ENCODE measurements at places on chromosomes 1 and 21. TPM values are rescaled to one million over a fixed set of nuclear protein-coding genes. Genes with fewer than 3 reads are reported as not detected.
A peak's percentile ranks its signal among the peaks of the same experiment; 100 is the strongest.

OR2L3 gene
- not detected for total RNA-seq

PROK1 gene
- total RNA-seq = not detected

RGSL1 gene
- not detected for total RNA-seq

G0S2 gene
- total RNA-seq = 0.37 TPM

RASAL2 gene
- total RNA-seq = 20.9 TPM

RGS1 gene
- total RNA-seq = not detected

HSPB7 gene
- not detected for total RNA-seq

RNF186 gene
- not detected for total RNA-seq

TRIM67 gene
- 1.6 TPM for total RNA-seq

DNA sequence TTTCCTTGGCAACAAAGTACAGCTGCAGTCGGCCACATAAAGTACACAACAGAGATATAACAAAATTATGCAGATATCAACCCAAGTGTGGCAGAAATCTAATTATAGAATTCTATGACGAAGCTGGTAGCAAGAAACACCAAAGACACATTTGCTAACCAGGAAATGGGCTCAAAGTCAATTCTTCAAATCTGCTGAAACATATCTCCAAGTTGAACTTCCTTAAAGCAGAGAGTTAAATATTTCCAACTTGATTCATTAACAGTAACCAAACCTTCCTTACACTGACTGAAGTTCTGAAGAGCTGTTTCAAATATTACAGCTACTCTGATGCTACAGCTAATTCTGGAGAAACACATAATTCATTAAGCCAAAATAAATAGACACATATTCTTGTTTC lies 67.6 kb upstream of the SDC3 start:
- no peak for DNase-seq

- DNase-seq = no peak
Observed at GRCh38 chr21:28972398-28972797, 20.3 kb downstream of the LTN1 start.

- no peak for DNase-seq
Observed at GRCh38 chr1:49854741-49855140, 169.0 kb downstream of the AGBL4 start.

GRCh38 chr1:19465123-19465522 lies 20.2 kb downstream of the CAPZB start:
- DNase-seq = no peak

DNA sequence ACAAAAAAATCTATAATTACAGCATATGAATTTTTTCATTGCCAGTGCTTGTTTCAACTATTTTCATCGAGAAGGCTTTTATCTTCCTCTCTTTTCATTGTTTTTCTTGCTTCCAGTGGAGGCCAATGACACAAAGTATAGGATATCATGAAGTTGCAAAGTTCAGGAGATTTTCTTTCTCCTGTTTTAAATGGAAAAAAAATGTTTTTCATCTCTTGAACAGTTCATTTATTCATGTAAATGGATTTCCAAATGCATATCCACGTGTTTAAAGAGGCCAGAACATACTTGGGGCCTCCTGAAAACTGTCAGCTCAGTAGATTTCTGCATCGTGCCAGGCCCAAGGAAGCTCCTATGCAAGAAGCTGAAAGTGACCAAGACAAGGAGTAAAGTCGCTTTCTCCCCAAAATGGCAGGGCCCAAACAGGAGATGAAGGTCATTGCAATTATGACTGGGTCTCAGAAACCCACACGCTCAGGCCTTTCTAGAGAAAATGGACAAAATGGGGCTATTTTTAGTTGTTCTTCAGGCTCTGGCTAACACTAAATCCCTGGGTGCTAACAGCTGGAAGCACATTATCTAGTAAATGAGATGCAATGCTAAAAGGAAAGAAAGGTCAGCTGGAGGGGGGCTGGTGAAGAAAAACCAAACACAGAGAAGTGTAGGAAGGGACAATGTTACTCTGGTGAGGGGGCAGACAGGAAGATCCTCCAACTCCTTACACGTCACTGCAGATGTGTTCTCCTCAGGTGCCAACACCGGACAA lies 136.9 kb upstream of the C8B start:
- no peak for DNase-seq

GRCh38 chr1:58109646-58110200 lies 436.8 kb downstream of the OMA1 start:
- DNase-seq = no peak

DNA sequence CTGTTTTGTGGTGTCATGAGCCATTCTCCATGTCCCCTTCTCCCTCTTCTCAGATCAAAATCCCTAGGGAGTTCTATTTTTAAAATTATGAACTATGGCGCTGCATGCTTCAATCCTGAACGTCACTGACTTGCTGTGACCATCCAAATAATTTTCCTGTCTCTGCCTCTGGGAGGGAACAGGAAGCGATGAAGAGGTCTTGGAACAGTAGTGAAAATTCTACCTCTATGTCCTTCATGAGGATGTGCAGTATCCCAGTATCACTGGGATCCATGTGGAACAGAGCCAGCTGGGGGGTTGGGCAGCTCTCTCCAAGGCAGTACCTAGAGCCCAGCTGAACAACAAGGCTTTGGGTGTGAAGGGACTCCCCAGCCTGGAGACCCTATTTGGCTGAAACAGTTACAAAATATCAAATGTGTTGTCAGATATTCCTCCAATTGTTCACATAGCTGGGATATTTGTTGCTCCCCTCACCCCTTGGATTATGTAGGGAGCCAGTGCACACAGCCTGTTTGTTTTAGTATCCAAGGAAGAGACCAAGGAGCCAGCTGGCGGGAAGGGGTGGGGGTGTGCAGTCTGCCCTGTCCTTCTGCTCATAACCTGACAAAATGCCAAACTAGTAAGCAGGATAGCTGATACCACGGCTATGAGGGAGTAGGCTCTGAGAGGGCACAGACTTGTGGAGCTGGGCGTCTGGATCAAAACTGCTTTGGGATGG lies 7.6 kb downstream of the DCLRE1B start:
- DNase-seq = no peak

GRCh38 chr1:240441669-240442068 lies 170.3 kb downstream of the GREM2 start:
- no peak for DNase-seq

GRCh38 chr1:154840269-154841176 lies 29.6 kb downstream of the KCNN3 start:
- DNase-seq = no peak

DNA sequence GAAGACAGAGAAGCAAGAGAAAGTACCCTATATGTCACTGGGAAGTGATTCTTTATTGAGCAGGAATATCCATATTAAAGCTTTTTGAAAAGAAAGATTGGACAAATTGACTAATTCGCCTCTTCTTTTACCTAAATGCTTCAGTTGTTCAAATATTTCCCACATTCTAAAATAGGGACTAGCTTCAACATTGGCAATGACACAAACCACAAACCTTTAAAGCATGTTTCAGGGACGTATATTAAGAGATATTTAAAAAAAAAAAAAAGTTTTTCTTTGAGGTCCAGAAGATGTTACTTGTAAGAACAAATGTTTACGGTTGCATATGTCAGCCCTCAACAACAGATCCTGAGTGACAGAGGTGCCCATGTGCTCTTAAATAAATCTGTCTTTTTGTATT lies 235.0 kb upstream of the NFIA start:
- no peak for DNase-seq

DNA sequence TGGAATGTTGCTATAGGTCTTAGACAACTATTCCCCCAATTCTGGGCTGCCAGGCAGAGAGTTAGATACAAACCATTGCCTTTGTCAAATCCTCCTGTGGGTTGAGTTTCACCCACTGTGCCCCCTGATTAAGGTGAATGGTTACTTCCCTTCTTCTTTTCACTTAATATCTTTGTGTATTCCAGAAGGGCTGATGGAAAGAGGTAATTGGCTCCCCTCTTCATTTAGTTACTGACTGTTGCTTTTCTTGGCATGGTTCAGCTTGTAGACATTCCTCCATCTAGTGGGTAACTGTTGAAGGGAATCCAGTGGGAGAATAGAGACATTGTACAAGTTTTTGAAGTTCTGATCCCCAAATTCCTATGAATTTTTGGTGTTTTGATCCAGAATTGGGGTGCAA lies 43.8 kb upstream of the MACF1 start:
- no peak for DNase-seq

- no peak for DNase-seq
Observed at GRCh38 chr1:41521766-41522165, 37.3 kb upstream of the EDN2 start.

- no peak for DNase-seq
Observed at GRCh38 chr1:57040811-57041210, 75.0 kb upstream of the C8B start.

DNA sequence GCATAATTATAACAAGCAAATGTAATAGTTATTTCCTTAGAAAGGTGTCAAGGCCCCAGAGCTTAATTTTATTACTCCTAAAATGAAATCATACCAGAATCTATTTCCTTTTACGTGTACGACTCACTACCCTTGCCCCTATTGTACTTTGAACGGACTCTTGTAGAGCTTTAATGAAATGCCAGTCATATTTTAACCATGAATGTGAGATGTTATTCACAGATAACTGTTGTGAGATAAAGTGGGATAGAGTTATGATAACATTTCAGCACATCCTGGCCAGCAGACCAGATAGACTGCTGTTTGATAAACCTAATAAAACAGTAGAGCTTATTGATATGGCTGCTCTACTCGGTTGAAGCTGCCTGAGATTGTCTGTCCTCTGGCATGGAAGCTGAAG lies 500.8 kb upstream of the PBX1 start:
- no peak for DNase-seq

GRCh38 chr1:156625436-156626078 lies 6.3 kb downstream of the HAPLN2 start:
- peak; percentile 67 for DNase-seq

- DNase-seq = peak; percentile 90
Observed at GRCh38 chr1:25338188-25338981, at the start of gene TMEM50A. Gene TMEM50A, plus strand, starts transcription at chr1:25338334. Its CDS starts 2,153 bp downstream, at chr1:25340487.

- no peak for DNase-seq
Observed at GRCh38 chr1:226882187-226882586, 11.8 kb downstream of the PSEN2 start.

DNA sequence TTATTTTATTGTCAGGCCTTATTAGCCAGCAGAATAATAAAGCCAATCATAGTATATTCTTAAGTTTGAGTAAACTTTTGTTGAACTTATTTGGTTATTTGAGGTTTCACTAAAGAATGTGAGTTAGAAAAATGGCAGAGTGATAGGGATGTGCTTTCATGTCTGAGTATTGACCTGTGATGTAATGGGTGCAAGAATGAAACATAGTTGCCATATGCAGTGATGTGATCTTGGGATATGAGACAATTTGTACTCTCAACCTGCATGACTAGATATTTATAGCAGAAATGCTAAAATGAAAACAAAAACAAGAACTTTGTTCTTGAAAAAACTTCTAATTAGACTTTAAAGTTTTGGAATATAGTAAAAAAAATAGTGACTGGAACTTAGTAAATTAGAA lies 97.9 kb downstream of the DISP1 start:
- DNase-seq = no peak

GRCh38 chr1:240455228-240455821 lies 156.6 kb downstream of the GREM2 start:
- no peak for DNase-seq

GRCh38 chr1:151763990-151764389 lies 694 bp upstream of the MRPL9 start:
- DNase-seq = no peak

GRCh38 chr21:44421901-44422840 lies 33.1 kb upstream of the LRRC3 start:
- no peak for DNase-seq

GRCh38 chr1:8121261-8122159 lies 95.4 kb upstream of the ERRFI1 start:
- no peak for DNase-seq

DNA sequence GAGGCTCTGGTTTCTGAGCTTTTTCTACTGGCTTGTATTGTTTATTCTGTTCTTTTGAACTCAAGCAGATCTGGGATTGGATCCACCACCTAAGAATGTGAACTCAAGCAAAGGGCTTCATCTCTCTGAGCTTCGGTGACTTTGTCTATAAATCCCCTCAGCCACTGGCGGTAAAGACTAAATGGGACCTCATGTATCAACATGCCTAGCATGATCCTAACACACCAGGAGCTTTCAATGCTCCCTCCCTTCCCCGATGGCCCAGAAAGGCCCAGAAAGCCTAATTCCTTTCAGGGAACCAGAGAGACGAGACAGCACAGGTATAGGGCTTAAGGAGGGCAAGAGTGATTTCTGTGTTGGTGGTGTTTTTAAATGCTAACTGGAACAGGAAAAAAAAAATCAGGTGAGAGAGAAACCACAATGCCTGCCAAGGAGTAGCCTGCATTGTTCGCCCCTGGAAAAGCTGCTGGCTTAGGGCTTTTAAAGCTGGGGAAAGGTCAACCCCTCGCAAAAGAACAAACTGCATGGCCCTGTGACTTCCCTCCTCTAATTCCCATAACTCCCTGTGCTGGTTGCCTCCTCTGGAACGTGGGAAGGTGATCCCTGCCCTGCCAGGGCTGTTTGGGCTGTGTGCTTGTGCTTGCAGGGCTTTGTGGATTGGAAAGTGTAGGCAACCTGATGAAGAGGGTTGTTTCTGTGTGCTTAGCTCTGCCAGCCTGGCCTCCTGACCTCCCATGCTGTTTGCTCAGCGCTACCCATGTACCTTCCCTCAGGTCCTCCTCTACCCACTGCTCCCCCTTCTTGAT lies 147.0 kb downstream of the PLPP3 start:
- DNase-seq = no peak

DNA sequence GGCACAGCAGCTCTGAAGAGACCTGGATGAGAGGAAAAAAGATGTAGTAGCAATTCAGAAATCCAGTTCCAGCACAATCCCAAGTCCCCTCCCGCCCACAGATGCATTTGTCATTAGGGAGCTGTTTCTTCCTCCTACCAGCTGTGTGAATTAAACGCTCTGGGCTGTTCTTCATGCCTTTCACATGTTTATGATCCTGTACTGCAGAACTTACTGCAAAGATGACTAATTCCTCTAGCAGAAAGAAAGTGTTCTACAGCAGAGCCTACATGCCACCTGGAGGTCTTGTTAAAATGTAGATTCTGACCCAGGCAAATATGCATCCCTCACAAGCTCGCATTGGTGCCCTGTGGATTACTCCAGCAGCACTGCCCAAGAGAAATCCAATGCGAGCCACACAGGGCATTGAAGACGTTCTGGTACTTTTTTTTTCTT lies 6.5 kb downstream of the ENO1 start:
- DNase-seq = no peak

GRCh38 chr1:221457685-221458446 lies 284.0 kb downstream of the DUSP10 start:
- no peak for DNase-seq

DNA sequence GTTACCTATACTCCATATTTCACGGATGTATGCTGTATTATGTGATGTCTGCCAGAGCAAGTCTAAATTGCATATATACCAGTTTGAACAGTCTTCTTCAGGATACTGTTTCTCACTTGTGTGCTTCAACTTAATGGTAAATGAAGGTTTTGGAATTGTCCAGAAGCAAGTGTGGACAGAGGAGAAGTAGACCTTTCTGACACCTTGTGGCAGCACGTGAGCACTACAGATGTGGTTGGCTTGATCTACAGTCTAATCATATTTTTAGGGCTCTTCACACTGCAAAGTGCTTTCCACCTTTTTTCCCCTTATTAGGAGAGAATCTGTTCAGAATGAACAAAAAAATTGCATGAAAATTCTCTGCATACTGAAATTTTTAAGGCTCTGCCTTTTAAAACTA lies 10.9 kb downstream of the MORC3 start:
- DNase-seq = peak; percentile 13
